NCI-H1092 treated with DMSO at 0.1 percent for 48 hours (cell line): ENCODE measurements at places on chromosomes 3 and 15.

DNA sequence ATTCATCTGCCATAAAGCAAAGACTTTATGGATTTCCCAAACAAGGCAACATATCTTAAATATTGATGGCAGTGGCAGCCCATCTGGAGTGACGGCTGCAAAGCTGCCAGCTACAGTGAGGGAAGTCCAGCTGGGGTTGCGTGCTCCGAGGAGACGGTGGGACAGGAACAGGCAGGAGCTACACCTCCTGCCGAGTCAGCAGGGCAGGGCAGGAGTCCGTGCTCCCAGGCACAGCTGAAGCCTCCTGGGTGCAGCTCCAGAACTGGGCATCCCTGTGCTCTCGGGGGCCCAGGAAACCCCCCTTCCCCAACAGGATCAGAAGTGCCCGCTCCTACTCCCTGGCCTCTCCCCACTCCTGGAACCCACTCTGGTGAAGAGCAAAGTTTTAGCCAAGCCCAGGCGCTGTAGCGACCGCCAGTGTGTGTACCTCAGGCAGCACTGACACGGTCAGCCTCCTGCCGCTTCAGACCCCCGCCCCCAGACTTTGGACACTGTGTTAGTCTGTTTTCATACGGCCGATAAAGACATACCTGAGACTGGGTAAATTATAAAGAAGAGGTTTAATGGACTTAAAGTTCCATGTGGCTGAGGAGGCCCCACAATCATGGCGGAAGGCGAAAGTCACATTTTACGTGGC, 556.4 kb upstream of the CCDC54 start:
- no peak for DNase-seq

DNA sequence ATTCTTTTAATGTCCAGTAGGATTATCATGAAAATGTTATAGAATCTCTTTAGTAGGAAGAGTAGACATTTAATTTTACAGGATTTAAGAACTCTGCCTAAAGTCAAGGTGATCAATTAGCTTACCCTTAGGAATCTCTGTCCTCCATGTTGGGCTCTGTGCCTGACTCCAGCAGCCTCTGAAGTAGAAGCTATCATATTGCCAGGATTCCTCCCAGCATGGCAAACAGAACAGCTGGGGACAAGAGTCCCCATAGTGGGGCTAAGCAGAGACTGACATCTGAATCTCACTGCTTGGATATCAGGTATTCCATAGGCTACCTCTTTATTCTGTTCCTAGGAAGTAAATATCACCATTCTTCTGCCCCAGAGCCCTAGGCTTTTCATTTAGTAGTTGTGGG, 1.5 kb downstream of the SLC15A2 start:
- DNase-seq, result no peak

DNA sequence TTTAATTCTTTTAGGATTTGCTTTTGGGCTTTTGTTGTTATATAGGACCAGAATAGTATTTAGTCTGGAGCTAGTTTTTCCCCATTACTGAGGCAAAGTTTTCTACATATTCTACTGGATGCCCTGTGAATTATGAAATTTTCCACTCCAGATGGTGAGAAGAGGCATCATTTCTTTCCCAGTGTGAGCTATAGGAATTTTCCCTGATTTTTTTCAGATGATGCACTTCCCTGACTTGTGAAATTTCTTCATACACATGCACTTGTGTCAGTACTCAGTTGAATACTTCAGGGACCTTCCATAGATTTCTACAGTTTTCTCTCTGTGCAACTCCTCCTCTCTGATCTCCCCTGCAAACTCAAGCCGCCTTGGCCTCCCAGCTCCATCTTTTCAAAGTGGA, 73.7 kb upstream of the SLCO2A1 start:
- no peak for DNase-seq

GRCh38 chr3:37773471-37773870, 88.2 kb upstream of the CTDSPL start:
- no peak for DNase-seq

DNA sequence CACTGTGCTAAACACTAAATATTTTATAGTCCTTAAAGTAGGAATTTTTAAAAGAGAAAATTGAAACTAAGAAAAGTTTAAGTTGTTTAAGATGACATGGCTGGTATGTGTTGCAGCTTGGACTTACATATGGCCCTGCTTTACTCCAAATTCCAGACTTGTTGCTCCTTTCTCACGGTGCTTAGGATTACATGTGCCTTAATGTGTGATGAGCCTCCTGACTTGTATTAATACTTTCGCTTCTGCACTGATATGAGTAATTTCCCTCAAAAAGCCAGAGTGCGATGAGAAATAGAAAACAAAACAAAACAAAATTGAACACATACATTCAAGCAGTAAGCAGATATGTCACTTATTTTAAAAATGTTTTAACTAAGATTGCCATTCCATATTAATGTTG, 250.2 kb downstream of the VGLL3 start:
- no peak for DNase-seq

- DNase-seq, result no peak
These were observed 27.2 kb downstream of the IQSEC1 start for GRCh38 chr3:13045904-13046568.

- DNase-seq, result no peak
These were observed 221.0 kb downstream of the RSRC1 start for GRCh38 chr3:158330870-158331269.

DNA sequence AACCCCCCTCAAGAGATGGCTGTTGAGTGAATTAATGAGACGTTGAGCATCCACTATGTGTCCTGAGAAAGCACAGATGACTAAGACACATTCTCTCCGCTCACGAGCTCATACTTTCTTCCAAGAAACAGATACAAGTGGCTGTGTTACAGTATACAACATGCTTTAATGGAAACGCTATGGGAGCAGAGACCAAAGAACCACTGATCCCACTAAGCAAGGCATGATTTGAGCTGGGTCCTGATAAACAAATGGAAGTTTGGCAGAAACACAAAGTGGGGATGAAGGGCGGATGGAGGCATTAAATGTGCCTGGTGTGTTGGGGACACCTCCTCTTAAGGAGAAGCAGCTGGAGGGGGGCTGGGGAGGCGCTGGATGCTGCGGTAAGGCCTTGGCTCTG, 129.4 kb downstream of the UACA start:
- no peak for DNase-seq

DNA sequence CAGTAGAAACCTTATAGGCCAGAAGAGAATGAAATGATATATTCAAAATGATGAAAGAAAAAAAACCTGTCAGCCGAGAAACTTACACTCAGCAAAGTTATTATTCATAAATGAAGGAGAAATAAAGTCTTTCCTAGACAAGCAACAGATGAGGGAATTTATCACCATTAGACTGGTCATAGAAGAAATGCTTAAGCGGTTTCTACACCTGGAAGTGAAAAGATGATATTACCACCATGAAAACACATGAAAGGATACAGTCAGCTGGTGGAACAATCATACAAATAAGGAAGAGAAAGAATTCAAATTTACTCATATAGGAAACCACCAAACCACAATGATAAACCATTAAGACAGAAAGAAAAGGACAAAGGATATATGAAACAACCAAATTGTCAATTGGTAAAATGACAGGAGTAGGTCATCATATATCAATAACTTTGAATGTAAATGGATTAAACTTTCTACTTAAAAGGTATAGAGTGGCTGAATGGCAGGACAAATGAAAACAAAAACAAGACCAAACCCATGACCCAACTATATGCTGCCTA, 29.9 kb upstream of the PRR23C start:
- DNase-seq, result no peak
